ENCODE measurements at places on chromosomes 1 and 21.

- DNase-seq: no peak
Measured at GRCh38 chr1:12371053-12371452, 141.2 kb downstream of the VPS13D start.

DNA sequence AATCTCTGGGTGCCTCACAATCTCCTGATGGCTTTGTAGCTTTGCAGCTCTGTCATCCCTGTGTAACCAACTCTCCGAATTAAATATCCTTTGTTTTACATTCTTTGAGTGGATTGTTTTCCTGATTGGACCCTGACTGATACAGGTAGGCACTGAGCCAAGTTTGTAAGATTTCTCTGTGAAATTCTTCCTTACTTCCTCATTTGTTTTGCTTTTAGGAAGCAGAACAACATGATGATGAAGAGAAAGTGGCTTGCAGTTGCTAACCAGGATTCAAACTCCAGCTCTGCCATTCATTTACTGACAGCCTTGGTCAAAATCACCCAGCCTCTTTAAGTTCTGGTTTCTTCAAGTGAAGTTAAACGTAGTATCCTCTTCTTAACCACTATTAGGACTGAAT is 452.3 kb downstream of the OMA1 start:
- no peak for DNase-seq

GRCh38 chr1:40265298-40265697 is 7.3 kb downstream of the ZMPSTE24 start:
- no peak for DNase-seq

DNA sequence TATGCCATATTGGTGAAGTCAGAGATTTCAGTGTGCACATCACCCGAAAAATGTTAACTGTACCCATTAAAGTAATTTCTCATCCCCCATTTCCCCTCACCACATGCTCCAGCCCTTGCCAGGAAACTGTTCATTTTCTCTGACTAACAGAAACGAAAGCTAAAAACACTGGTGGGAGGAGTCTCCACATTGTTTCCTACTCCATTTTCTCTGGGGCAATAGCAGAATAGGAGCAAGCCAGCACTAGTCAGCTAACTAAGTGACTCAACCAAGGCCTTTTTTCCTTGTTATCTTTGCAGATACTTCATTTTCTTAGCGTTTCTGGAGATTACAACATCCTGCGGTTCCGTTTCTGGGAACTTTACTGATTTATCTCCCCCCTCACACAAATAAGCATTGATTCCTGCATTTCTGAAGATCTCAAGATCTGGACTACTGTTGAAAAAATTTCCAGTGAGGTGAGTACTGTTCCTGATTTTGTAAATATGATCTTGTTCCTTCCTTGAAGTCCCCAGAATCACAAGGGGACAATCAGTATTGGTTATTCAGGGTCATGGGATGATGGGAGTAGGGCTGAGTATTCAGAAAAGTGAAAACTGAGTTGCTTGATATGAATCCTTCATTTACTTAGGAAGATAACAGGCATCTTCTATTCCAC is at the start of gene IFI16:
IFI16 (plus strand) TSS at position 204 of the 658 bp plus-strand sequence. CDS start 4,774 bp downstream, outside the sequence.
- DNase-seq: no peak

DNA sequence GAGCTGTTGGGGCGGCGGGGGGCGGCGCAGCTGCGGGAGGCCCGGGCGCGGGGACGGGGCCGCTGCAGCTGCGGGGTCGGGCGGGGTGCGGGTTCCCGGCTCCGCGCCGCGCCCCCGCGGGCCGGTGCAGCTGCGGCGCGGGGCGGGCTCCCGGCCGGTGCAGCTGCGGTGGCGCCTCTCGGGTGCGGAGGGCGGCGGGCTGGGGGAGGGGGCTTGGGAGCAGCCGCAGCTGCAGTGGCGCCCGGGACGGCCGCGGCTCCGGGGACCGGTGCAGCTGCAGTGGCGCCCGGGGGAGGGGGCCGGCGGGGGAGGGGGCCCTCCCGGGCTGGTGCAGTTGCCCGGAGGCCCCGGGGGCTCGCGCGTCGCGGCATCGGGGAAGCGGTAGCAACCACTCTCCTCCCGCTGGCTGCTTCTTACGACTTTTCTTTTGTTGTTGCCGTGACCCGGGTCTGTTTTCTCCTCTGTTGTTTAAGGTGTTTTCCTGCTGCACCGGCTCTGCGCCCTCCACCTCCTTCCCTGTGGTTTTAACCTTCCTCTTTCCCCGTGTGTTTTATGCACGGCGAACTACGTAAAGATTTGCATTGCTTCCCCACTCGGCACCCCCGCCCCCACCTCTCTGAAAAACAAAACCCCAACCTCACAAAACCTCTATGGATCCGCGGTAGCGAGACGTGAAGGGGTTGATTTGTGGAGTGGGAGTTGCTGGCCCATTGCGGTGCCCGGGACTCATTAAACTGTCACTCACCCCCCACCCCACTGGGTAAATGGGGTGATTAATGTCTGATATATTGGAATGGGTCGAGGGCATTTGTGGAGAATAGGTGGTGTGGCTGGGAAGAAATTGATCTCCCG is 1.7 kb upstream of the ZBTB18 start:
- DNase-seq: peak; percentile 34
